Naive B cell (primary cell): ENCODE measurements at places on chromosomes 7 and 10. TPM values are rescaled to one million over a fixed set of nuclear protein-coding genes. Genes with fewer than 3 reads are reported as not detected.

The GPER1 gene
- not detected for polyA plus RNA-seq

The ICA1 gene
- 0.22 TPM for polyA plus RNA-seq

The TBX20 gene
- not detected for polyA plus RNA-seq

The VAX1 gene
- not detected for polyA plus RNA-seq

The ADAM22 gene
- polyA plus RNA-seq: not detected

The CDC14C gene
- polyA plus RNA-seq: not detected

The MAGI2 gene
- polyA plus RNA-seq: 0.06 TPM

The GBF1 gene
- polyA plus RNA-seq: 14.8 TPM

The ATOH7 gene
- polyA plus RNA-seq: not detected

The C10orf67 gene
- not detected for polyA plus RNA-seq

The FAM13C gene
- not detected for polyA plus RNA-seq

The GTF2IRD1 gene
- polyA plus RNA-seq: not detected

The ATAD1 gene
- 31.3 TPM for polyA plus RNA-seq

The SMO gene
- not detected for polyA plus RNA-seq

The NSUN5 gene
- 69.0 TPM for polyA plus RNA-seq

DNA sequence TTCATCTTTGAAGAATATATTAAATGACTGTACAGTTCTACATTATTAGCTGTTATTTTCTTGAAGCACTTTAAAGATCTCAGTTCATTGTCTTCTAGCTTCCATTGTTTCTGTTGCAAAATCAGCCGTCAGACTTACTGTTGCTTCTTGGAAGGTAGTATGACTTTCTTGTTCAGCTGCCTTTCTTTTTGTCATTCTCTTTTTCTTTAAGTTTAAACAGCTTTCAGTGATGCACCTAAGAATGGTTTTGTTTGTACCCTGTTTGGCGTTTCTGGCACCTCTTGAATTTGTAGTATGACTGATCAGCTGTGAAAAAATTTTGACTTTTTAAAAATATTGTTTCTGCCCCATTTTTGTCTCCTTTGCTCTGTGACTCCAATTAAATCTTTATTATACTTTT, 9.3 kb downstream of the MKLN1 start:
- DNase-seq: no peak
- no peak overlapping the region for H3K4me3 ChIP-seq
- peaks cover 32% of the 10 kb centered on the region for H3K4me1 ChIP-seq
- H3K27ac ChIP-seq: no peak overlapping the region
- no peaks in the 10 kb centered on the region for H3K27me3 ChIP-seq

DNA sequence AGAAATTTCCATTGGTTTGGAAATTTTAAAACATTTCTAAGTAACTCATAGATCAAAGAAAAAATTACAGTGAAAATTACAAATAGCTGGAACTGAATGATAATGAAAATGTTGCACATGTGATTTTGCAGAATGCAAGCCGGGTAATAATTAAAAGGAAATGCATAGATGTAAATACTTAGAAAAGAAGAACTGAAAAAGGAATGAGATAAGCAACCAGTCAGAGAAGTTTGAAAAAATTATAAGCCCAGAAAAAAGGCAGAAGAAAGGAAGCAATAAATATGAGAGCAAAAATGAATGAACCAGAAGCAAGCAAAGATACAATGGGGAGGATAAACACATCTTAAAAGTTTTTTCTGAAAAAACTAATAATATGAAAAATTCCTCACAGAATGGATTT, 3.2 kb upstream of the TMEM273 start:
- H3K27ac ChIP-seq: peak overlapping the region; percentile 67
- DNase-seq: no peak
- peaks cover 56% of the 10 kb centered on the region for H3K4me1 ChIP-seq
- H3K4me3 ChIP-seq: peak overlapping the region; percentile 84
- H3K36me3 ChIP-seq: peaks cover 5% of the 10 kb centered on the region
- H3K27me3 ChIP-seq: peaks cover under 1% of the 10 kb centered on the region

DNA sequence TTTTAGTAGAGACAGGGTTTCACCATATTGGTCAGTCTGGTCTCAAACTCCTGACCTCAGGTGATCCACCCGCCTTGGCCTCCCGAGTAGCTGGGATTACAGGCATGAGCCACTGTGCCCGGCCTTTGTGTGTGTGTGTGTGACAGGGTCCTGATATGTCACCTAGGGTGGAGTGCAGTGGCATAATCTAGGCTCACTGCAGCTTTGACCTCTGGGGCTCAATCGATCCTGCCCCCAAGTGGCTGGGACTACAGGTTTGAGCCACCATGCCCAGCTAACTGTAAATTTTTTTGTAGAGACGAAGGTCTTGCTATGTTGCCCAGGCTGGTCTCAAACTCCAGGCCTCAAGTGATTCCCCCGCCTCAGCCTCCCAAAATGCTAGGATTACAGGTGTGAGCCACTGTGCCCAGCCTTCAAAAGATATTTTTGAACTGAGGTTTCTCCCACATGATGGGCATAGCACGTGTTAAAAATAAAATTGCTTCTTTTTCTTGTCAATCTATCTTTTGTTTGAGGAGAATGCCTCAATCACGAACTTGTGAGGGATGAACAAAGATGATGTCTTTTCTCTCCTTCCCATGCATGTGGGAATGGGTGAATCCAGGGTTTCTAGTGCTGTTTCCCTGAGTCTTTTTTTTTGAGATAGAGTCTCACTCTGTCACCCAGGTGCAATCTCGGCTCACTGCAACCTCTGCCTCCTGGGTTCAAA, 30.8 kb upstream of the PSAP start:
- H3K36me3 ChIP-seq: no peaks in the 10 kb centered on the region
- H3K4me3 ChIP-seq: no peak overlapping the region
- H3K27ac ChIP-seq: no peak overlapping the region
- H3K27me3 ChIP-seq: peaks cover 5% of the 10 kb centered on the region
- no peak for DNase-seq
- peaks cover 38% of the 10 kb centered on the region for H3K4me1 ChIP-seq

- no peak overlapping the region for H3K4me3 ChIP-seq
- no peak overlapping the region for H3K27ac ChIP-seq
- peaks cover 18% of the 10 kb centered on the region for H3K27me3 ChIP-seq
- H3K4me1 ChIP-seq: no peaks in the 10 kb centered on the region
- H3K36me3 ChIP-seq: no peaks in the 10 kb centered on the region
Observed at GRCh38 chr7:91287371-91288084, 23.3 kb downstream of the FZD1 start.

DNA sequence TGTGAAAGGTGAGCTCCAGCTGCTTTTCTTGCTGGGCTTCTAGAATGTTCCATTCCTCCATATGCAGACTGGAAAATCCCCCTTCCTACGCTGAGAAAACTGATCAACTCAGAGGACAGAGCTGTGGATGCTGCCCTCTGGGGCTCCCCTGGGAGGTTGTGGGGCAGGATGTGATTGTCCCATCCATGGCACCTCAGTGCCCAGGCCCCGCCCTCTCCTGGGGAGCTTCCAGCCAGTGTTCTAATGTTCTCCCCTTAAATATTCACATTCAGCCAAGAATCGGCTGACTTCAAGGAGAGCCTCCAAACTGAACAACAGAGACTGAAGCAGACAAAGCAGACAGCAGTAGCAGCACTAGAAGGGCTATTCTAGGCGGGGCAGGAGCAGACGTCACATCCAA, 55.0 kb downstream of the RAMP3 start:
- DNase-seq: no peak
- H3K36me3 ChIP-seq: no peaks in the 10 kb centered on the region
- H3K27me3 ChIP-seq: peaks cover 32% of the 10 kb centered on the region
- H3K27ac ChIP-seq: no peak overlapping the region
- H3K4me1 ChIP-seq: no peaks in the 10 kb centered on the region
- no peak overlapping the region for H3K4me3 ChIP-seq

- no peak overlapping the region for H3K27ac ChIP-seq
- DNase-seq: no peak
- H3K4me1 ChIP-seq: no peaks in the 10 kb centered on the region
- H3K27me3 ChIP-seq: peaks cover 26% of the 10 kb centered on the region
- H3K36me3 ChIP-seq: no peaks in the 10 kb centered on the region
Observed at GRCh38 chr7:142598297-142598696, 151.0 kb upstream of the PRSS1 start.

GRCh38 chr7:70037171-70037933, 439.1 kb downstream of the AUTS2 start:
- H3K36me3 ChIP-seq: no peaks in the 10 kb centered on the region
- H3K4me3 ChIP-seq: no peak overlapping the region
- H3K27me3 ChIP-seq: no peaks in the 10 kb centered on the region
- no peak for DNase-seq
- peak overlapping the region; percentile 44 for H3K27ac ChIP-seq

DNA sequence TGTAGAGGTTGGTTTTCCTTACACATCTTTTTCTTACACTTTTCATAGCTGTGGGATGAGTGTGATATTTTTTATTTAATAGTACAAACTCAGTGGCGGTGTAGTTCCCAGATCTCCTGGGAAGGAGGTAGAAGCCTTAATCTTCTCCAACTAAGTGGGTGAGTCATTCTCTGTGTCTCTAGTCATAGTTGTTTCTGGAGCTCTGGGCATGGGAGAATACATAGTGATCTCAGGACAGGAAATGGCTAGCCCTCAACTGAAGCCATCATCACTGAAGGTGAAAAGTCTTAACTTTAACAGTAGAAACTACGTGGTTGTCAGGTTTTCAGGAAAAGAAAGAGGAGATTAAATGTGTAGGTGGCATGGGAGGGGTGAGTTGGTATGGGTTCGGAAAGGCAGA, 319.4 kb upstream of the FZD8 start:
- H3K36me3 ChIP-seq: peaks cover 10% of the 10 kb centered on the region
- H3K4me1 ChIP-seq: no peaks in the 10 kb centered on the region
- H3K4me3 ChIP-seq: no peak overlapping the region
- DNase-seq: no peak
- no peak overlapping the region for H3K27ac ChIP-seq

- H3K27ac ChIP-seq: no peak overlapping the region
- H3K4me1 ChIP-seq: no peaks in the 10 kb centered on the region
- no peaks in the 10 kb centered on the region for H3K27me3 ChIP-seq
- no peak for DNase-seq
Observed at GRCh38 chr7:48180981-48181380, 9.7 kb downstream of the ABCA13 start.

- H3K27me3 ChIP-seq: peaks cover 9% of the 10 kb centered on the region
- H3K4me1 ChIP-seq: no peaks in the 10 kb centered on the region
- H3K4me3 ChIP-seq: no peak overlapping the region
- no peaks in the 10 kb centered on the region for H3K36me3 ChIP-seq
Observed at GRCh38 chr7:103714376-103714927, 268.4 kb upstream of the SLC26A5 start.

GRCh38 chr7:2196381-2197378, 36.1 kb downstream of the MAD1L1 start:
- peaks cover 9% of the 10 kb centered on the region for H3K4me1 ChIP-seq
- no peak overlapping the region for H3K27ac ChIP-seq
- no peak for DNase-seq
- H3K4me3 ChIP-seq: no peak overlapping the region

DNA sequence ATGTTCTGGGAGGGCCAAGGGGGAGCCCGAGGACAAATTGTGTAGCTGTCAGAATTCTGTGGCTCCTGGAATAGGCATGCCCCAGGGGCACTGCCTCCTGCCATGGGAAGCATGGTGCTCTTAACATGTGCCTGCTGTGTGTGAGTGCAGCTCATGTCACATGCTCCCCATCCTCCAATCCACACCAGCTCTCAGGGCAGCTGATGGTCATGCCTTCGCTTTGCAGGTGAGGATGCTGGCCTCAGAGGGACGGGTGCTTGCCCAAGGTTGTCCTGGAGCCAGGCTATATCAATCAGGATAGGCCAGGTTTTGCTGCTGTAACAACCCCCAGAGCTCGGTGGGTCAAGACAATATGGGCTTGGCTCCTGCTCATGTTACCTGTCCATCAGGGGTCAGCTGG, 303.4 kb downstream of the RPS24 start:
- peaks cover 38% of the 10 kb centered on the region for H3K27me3 ChIP-seq
- H3K36me3 ChIP-seq: no peaks in the 10 kb centered on the region
- no peaks in the 10 kb centered on the region for H3K4me1 ChIP-seq
- no peak for DNase-seq
- H3K27ac ChIP-seq: no peak overlapping the region

GRCh38 chr10:31288001-31288400, 31.0 kb upstream of the ZEB1 start:
- H3K4me3 ChIP-seq: no peak overlapping the region
- no peaks in the 10 kb centered on the region for H3K36me3 ChIP-seq
- no peaks in the 10 kb centered on the region for H3K4me1 ChIP-seq
- no peaks in the 10 kb centered on the region for H3K27me3 ChIP-seq
- H3K27ac ChIP-seq: no peak overlapping the region

DNA sequence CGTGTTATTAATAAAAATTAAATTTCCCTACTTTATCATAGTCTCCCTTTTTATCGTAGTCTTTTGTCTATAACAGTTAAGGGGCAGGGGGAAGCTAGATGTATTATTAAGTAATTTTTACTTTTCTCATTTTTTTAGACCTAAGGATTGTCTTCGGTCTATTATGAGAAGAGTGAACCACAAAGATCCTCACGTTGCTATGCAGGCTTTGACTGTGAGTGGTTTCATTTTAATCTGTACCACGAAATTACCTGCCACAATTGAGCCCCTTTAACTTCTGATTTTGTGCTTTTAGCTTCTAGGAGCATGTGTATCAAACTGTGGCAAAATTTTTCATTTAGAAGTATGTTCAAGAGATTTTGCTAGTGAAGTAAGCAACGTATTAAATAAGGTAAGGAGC, 40.6 kb downstream of the STAM start:
- no peaks in the 10 kb centered on the region for H3K27me3 ChIP-seq
- no peak overlapping the region for H3K4me3 ChIP-seq
- H3K36me3 ChIP-seq: no peaks in the 10 kb centered on the region

DNA sequence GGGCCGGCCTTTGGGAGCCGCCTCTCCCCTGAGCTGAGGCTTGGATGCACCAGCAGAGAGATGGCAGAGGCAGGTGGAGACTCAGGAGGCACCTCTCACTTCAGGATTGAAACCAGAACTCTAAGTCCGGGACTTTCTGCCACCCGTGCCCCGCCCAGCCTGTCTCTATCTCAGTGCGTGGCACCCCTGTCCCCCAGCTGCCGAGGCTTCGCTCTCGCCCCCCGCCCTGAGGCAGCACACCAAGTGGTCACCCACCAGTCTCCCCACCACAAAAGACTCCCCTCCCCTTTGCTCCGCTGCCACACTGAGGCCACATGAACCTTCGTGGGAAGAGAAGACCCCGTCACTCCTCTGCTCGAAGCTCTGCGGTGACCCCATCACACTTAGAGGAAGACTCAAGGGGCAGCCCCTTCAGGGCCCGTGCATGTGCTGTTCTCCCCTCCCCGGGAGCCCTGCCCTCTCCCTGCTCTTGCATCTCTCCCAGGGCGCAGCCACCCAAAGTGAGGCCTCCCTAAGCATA, 166.7 kb downstream of the PRKAG2 start:
- peaks cover 5% of the 10 kb centered on the region for H3K36me3 ChIP-seq
- no peak overlapping the region for H3K4me3 ChIP-seq
- no peak for DNase-seq
- H3K27me3 ChIP-seq: no peaks in the 10 kb centered on the region
- H3K4me1 ChIP-seq: peaks cover 20% of the 10 kb centered on the region

DNA sequence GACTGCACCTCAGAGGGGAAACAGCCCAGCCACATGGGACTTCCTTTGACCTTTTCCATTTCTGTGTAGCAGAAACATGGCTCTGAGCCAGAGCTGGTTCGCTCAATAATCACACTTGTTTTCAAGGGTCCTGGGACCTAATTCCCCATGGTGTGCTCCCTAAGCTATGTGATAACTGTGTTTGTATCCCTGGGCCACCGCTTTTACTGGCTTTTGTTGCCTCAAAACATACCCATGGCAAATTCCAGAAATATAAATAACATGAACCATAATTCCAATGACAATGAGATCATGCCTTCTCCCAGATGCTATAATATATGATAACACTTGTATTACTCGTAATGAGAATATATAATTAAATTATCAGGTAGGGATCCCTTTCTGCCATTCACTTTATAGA, 196.4 kb downstream of the GFRA1 start:
- H3K4me1 ChIP-seq: no peaks in the 10 kb centered on the region
- H3K36me3 ChIP-seq: no peaks in the 10 kb centered on the region
- H3K27ac ChIP-seq: no peak overlapping the region
- no peak overlapping the region for H3K4me3 ChIP-seq
